ENCODE measurements at places on chromosomes 7 and 10.

- no peak for DNase-seq
These were observed 24.8 kb upstream of the MKI67 start for GRCh38 chr10:128151031-128151430.

DNA sequence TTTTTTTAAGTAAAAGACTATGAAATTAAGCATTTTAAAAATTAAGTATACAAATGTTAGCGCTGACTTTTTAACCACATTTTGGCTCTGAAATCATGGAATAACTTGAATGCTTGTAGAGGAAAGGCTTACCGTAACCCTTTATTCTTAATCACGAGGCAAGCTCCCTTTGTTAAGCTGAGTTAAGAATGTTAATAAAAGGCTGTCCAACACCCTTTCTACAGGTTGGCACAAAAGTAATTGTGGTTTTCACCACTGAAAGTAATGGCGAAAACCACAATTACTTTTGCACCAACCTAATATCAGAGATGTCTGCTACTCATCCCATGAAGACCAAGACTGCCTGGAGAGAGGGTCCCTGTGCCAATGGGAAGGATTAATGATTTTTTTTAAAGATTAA is 70.6 kb downstream of the STK17A start:
- DNase-seq: no peak

DNA sequence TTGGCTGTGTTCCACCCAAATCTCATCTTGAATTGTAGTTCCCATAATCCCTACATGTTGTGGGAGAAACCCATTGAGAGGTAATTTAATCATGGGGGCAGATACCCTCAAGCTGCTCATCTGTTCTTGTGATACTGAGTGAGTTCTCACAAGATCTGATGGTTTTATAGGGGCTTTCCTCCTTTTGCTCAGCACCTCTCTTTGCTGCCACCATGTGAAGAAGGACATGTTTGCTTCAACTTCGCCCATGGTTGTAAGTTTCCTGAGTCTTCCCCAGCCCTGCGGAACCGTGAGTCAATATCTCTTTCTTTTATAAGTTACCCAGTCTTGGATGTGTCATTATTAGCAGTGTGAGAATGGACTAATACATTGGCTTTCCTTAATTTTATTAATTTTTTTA is 527.8 kb downstream of the MDFIC start:
- DNase-seq: no peak

DNA sequence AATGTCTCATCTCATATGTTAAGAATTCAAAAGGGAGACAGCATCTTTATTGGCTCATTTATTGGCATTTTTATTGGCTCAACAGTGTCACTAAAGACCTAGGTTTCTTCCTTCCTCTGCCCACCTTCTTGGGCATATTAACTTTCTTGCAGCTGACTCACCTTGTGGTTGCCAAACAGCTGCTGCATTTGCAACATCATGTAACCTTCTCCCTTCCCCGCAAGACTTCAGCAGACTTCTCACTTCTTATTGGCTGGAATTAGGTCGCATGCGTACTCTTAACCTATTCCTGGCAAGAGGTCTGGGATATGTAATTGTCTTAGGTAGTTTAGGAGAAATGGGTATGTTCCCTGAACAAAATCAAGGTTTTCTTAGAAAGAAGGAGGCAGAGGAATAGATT is 263.2 kb downstream of the POU6F2 start:
- no peak for DNase-seq

- no peak for DNase-seq
These were observed 115.1 kb downstream of the C10orf105 start for GRCh38 chr10:71604324-71605018.

GRCh38 chr10:1287487-1287886 is 231.3 kb downstream of the WDR37 start:
- no peak for DNase-seq

GRCh38 chr7:105055084-105055483 is 41.1 kb downstream of the KMT2E start:
- no peak for DNase-seq

- no peak for DNase-seq
These were observed 51.2 kb upstream of the PALS2 start for GRCh38 chr7:24521917-24522623.

DNA sequence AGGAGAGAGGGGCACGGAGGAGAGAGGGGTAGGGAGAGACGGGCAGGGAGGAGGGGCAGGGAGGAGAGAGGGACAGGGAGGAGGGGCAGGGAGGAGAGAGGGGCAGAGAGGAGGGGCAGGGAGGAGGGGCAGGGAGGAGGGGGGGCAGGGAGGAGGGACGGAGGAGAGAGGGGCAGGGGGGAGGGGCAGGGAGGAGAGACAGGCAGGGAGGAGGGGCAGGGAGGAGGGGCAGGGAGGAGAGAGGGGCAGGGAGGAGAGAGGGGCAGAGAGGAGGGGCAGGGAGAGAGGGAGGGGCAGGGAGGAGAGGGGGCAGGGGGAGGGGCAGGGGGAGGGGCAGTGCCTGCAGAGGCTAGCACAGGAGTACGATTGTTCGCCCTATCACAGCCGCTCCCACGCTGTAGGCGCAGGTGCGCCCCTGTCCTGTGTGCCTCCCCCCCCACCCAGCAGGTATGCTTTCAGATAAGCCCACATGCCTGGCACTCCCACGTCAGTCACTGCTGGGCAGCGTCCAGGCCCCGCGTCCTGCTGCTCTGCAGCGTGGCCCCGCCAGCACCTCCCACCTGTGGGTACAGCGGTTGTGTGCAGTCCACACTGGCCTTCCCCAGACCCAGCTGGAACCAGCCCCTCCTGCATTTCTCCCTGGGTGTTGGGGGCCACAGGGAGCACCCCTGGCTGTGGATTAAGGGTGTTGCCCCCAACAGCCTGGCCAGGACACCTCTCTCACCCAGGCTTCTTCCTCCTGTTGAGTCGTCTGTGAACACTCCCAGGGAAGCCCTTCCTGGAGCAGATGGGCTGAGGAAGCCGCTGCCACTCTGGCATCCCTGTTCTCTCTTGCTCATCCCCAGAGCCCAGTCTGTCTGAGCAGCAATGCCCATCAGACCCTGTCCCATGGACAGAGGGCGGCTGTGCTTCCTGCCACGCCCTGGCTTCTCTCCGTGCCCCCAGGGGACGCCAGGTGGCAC is 10.8 kb downstream of the NKX6-2 start:
- no peak for DNase-seq

- no peak for DNase-seq
These were observed 255.7 kb upstream of the DGKB start for GRCh38 chr7:15158141-15158810.

GRCh38 chr7:44104860-44105771 is 971 bp downstream of the AEBP1 start:
- no peak for DNase-seq

DNA sequence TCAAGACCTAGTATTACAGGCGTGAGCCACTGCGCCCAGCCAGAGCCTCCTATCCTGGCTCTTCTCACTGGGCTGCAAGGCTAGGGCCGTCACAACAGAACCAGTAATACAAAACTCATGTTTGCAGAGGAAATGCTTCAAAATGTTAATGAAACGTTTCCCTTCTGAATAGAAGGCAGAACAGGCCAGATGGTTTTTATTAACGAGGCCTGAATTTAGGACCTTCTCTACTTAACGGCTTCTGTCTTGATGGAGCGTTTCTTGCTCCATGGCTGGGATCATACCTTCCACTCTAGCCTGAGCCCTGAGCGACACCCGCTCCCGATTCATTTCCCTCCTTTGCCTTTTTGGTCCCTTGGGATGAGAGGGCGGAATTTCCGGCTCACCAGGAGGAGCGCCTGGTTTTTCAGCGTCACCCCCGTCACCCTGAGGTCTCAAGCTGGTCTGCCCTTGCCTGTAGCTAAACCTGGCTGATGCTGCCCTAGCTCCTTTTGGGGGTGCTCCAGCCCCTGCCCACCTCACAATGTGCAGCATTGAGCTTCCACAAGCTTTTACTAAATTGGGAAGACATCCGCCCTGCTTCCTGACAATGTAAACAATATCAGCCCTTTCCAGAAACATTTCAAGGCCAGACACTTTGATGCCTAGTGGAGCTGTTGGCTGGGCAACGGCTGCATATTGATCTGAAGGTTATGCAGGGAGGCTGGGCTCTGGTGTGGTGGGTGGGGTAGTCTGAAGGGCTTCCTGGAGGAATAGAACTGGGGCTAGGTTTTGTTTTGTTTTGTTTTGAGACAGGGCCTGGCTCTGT is 5.2 kb downstream of the CLIP2 start:
- DNase-seq: no peak

GRCh38 chr10:3054183-3054850 is 13.0 kb upstream of the PFKP start:
- DNase-seq: no peak
